Mesendoderm (in vitro differentiated cells): ENCODE measurements at places on chromosomes 2 and 18.
A peak's percentile ranks its signal among the peaks of the same experiment; 100 is the strongest.

DNA sequence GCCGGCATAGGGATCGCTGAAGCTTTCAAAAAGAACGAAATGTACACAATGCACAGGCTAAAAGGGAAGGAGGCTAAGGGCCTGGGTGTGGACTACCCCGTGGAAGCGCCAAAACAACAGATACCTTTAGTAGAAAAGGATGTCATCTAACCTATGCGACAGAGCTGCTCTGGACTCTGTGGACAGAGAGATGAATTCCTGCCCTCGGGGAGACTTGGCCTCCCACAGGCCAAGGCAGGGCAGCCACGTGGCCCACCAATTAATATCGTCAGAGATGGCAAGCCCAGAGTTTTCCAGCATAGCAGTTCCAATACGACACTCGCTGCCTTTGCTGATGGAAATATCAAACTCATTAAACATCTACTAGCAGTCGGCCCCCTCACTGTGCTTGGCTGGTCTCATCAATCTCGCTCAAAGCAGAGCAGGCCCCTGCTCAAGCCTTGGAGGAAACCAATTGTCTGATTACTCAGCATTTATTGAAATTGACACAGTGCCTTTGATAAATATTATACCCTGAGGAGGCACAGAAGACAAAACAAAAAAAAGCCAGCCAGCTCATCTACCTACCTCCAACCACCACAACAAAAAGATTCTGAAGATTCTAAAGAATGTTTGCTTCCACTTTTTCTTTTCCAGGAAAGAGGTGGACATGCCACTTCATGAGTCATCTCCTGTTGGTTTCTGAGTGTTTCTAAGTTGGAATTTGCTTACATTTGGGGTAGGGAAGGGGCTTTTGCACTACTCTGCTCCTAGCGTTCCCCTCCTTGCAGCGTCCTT is 79.0 kb upstream of the ACAA2 start:
- no peak overlapping the region for H3K4me3 ChIP-seq
- H3K27ac ChIP-seq, result no peak overlapping the region
- DNase-seq, result peak; percentile 64
- H3K36me3 ChIP-seq, result no peaks in the 10 kb centered on the region
- no peaks in the 10 kb centered on the region for H3K27me3 ChIP-seq

GRCh38 chr2:151103551-151103950 is 158.1 kb downstream of the RBM43 start:
- no peaks in the 10 kb centered on the region for H3K27me3 ChIP-seq
- no peaks in the 10 kb centered on the region for H3K4me1 ChIP-seq
- H3K27ac ChIP-seq, result no peak overlapping the region
- DNase-seq, result no peak

GRCh38 chr2:180747728-180748127 is 232.7 kb upstream of the UBE2E3 start:
- H3K4me1 ChIP-seq, result no peaks in the 10 kb centered on the region
- H3K36me3 ChIP-seq, result no peaks in the 10 kb centered on the region
- no peak overlapping the region for H3K27ac ChIP-seq
- H3K27me3 ChIP-seq, result no peaks in the 10 kb centered on the region
- H3K4me3 ChIP-seq, result no peak overlapping the region

DNA sequence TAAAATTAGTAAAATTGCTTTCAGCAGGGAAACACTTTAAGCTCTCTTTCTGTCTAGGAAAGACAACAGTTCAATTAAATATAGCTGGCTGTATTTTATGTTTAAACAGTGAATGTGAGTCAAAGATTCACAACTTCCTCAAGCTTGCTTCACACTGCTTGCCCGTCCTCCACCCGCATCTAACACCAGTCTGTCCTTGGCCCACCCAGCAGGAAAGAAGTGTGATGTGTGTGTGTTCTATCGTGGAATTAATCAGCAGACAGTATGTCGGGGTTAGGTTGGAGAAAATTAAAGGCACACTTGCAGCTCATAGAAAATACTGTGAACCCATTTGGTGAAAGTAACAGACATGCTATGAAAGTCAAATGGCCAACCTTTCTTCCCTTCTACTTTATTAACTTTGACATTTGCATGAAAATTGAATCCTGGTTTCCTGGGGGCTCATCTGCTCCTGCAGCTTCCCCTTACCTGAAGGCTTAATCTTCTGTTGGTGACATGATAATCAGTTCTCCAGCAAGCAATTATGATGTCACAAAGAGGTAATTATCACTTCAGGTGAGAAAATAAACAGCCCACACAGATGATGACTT is 182.0 kb downstream of the UXS1 start:
- peaks cover 7% of the 10 kb centered on the region for H3K4me1 ChIP-seq
- no peak overlapping the region for H3K27ac ChIP-seq
- no peak overlapping the region for H3K4me3 ChIP-seq
- H3K27me3 ChIP-seq, result no peaks in the 10 kb centered on the region

- H3K27ac ChIP-seq, result no peak overlapping the region
- no peak for DNase-seq
- H3K4me3 ChIP-seq, result no peak overlapping the region
Measured at GRCh38 chr18:3924455-3924854, 474.5 kb downstream of the TGIF1 start.

- H3K27me3 ChIP-seq, result peaks cover 4% of the 10 kb centered on the region
- H3K27ac ChIP-seq, result peak within 1 kb of the TSS; percentile 91
- DNase-seq, result peak; percentile 98
- peak within 1 kb of the TSS; percentile 52 for H3K4me3 ChIP-seq
- H3K4me1 ChIP-seq, result peaks cover 4% of the 10 kb centered on the region
- no peaks in the 10 kb centered on the region for H3K36me3 ChIP-seq
Measured at GRCh38 chr2:167292430-167293171, 404.3 kb downstream of the XIRP2 start.

GRCh38 chr2:26203906-26204305 is 31.0 kb downstream of the GAREM2 start:
- H3K27ac ChIP-seq, result peak overlapping the region; percentile 18
- peaks cover 4% of the 10 kb centered on the region for H3K4me1 ChIP-seq
- no peaks in the 10 kb centered on the region for H3K27me3 ChIP-seq
- peaks cover 9% of the 10 kb centered on the region for H3K36me3 ChIP-seq
- DNase-seq, result no peak
- no peak overlapping the region for H3K4me3 ChIP-seq

DNA sequence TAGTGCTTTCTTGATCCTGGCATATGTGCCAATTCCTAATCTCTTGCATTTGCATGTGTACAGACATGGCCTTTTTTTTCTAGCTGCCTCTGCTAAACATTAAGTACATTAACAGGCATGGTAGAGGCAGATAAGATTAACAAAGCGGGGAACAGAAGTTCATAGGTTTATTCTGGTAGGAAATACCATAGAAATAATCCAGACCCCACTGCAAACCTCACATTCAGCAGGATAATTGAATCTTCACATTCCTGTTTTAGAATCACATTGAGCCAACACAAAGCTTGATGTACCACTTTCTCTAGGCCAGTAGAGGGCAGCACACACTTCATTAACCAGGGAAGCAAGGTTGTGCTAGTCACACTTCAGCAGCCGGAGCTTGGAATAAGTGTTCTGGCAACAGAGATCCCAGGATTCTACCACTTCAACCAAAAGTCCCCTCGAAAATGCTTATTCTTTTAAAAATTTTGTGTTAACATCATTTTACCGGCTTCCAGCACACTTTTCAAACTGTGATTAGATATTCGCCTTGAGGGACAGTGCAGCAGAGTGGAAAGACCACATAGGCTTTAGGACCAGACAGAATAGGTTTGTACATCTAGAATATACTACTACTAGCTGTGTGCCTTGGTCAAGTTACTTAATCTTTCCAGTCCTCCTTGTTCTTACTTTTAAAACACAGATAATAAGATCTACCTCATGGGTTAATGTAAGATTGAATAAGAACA is 420.2 kb upstream of the CHST9 start:
- H3K27ac ChIP-seq, result no peak overlapping the region
- no peaks in the 10 kb centered on the region for H3K27me3 ChIP-seq
- H3K4me3 ChIP-seq, result no peak overlapping the region
- peak; percentile 92 for DNase-seq

- H3K4me3 ChIP-seq, result no peak overlapping the region
- peak; percentile 28 for DNase-seq
- no peaks in the 10 kb centered on the region for H3K27me3 ChIP-seq
- no peaks in the 10 kb centered on the region for H3K36me3 ChIP-seq
- no peak overlapping the region for H3K27ac ChIP-seq
Measured at GRCh38 chr2:16079637-16080036, 139.3 kb downstream of the MYCN start.

GRCh38 chr2:184326066-184326465 is 272.3 kb upstream of the ZNF804A start:
- no peak overlapping the region for H3K27ac ChIP-seq
- no peaks in the 10 kb centered on the region for H3K36me3 ChIP-seq
- DNase-seq, result no peak
- no peaks in the 10 kb centered on the region for H3K4me1 ChIP-seq

GRCh38 chr2:86372641-86373502 is 35.4 kb upstream of the REEP1 start:
- H3K4me1 ChIP-seq, result no peaks in the 10 kb centered on the region
- DNase-seq, result peak; percentile 75
- H3K27ac ChIP-seq, result no peak overlapping the region
- no peak overlapping the region for H3K4me3 ChIP-seq

GRCh38 chr2:137797641-137798040 is 166.6 kb upstream of the HNMT start:
- no peaks in the 10 kb centered on the region for H3K4me1 ChIP-seq
- H3K27me3 ChIP-seq, result no peaks in the 10 kb centered on the region
- H3K27ac ChIP-seq, result no peak overlapping the region

GRCh38 chr2:72913486-72914205 is 3.7 kb upstream of the EMX1 start:
- peaks cover 27% of the 10 kb centered on the region for H3K27me3 ChIP-seq
- peak; percentile 72 for DNase-seq
- peaks cover 12% of the 10 kb centered on the region for H3K4me1 ChIP-seq
- H3K4me3 ChIP-seq, result no peak overlapping the region
- H3K27ac ChIP-seq, result no peak overlapping the region

DNA sequence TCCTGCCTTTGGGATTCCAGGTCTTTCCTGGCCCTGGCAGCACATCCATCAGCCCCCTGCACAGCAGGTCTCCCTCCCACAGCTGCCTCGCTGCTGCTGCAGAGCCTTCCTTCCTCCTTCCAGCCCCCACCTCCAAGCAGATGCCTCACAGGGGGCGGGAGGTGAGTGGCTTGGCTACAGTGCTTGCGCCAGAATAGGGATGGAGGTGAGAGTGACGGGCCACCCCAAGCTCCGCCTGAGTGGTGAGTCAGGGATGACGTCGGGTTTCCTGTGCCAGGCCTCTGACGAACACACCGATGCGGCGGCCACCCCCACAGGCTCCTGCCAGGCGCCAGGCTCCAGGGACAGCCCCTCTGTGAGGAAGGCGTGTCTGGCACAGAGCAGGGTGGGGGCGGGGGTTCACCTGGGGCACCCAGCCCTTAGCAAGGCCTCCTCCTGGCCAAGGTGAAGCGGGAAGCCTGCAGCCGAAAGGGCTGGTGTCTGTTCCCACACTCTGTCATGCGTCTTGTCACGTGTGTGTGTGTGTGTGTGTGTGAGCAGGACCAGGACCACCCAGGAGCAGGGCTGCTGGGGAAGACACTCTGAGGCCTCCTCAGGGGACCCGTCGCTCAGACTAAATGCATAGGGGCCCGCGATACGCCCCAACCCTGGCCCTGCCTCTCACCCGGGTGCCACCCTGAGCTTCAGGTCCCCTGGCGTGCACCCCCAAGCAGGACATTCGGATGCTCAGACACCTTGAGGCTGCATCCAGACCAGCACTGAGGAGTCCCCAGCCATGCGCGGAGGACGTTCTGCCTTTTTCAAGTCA is 3.4 kb upstream of the DUSP2 start:
- no peak overlapping the region for H3K4me3 ChIP-seq
- no peak overlapping the region for H3K27ac ChIP-seq
- H3K4me1 ChIP-seq, result peaks cover 5% of the 10 kb centered on the region
- no peaks in the 10 kb centered on the region for H3K36me3 ChIP-seq

DNA sequence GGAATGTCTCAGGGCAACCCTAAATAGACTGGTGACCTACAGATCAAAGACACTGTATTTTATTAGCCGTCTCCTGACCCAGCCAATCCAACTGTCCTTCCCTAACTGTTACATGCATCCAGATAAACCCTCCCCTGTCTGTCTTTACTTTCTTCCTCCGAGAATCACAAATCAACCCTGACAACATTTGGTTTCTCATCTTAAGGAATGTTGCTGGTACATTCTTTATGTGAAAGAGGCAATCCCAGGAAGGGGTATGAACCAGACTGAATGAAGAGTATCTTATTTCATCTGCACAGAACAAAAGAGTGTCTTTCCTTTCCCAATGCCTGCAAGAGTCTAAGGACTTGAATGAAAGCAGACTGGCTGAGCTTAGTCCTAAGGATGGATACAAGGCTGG is 113.9 kb upstream of the LTBP1 start:
- no peak overlapping the region for H3K27ac ChIP-seq
- no peaks in the 10 kb centered on the region for H3K36me3 ChIP-seq
- no peaks in the 10 kb centered on the region for H3K27me3 ChIP-seq
- H3K4me1 ChIP-seq, result no peaks in the 10 kb centered on the region
- peak; percentile 20 for DNase-seq
- no peak overlapping the region for H3K4me3 ChIP-seq

DNA sequence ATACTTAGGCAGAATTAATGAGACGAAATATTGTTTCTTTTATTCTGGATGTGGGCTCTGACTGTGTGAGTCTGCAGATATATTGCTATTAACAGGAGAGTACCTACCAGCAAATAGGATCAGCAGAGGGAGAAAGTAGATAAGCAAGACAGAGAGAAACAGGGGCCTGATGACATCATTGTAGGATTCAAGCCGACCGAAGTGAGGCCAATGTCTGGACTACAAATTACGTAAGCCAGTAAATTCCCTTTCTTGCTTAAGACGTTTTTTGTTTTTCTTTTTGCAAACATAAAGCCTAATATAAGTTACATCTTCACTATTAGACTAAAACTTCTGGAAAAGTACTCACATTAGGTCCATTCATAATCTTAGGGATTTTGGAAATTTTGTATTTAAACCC is 21.4 kb upstream of the PTPRM start:
- H3K4me1 ChIP-seq, result no peaks in the 10 kb centered on the region
- no peak overlapping the region for H3K27ac ChIP-seq
- H3K27me3 ChIP-seq, result no peaks in the 10 kb centered on the region
- DNase-seq, result no peak

GRCh38 chr18:62324181-62324828 is 805 bp upstream of the TNFRSF11A start:
- no peaks in the 10 kb centered on the region for H3K36me3 ChIP-seq
- no peak overlapping the region for H3K27ac ChIP-seq
- no peak overlapping the region for H3K4me3 ChIP-seq
- DNase-seq, result peak; percentile 32

GRCh38 chr2:134836986-134837385 is 1.4 kb upstream of the ACMSD start:
- H3K27me3 ChIP-seq, result no peaks in the 10 kb centered on the region
- H3K36me3 ChIP-seq, result no peaks in the 10 kb centered on the region
- H3K4me1 ChIP-seq, result no peaks in the 10 kb centered on the region
- H3K4me3 ChIP-seq, result no peak overlapping the region
- no peak overlapping the region for H3K27ac ChIP-seq

DNA sequence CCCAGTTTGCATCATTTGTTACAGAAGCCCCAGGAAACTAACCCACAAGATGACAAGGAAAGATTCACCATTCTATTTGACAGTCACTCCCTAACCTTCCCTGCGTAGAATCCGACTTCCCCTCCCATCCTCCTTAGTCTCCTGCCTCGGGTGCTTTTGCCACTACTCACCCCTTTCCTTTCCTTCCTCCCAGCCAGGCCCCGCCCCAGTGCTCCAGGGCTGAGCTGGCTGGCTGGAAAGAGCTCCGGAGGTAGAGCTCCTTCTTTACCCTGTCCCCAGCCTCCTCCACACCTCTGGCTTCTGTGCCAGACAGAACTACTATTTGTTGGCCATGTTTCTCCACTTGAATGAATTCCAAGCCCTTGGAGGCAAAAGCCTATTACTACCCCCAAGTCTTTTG is 317.6 kb upstream of the NCKAP5 start:
- H3K36me3 ChIP-seq, result no peaks in the 10 kb centered on the region
- peak; percentile 48 for DNase-seq
- H3K27ac ChIP-seq, result no peak overlapping the region
- H3K4me1 ChIP-seq, result no peaks in the 10 kb centered on the region

GRCh38 chr2:223052548-223053483 is 826 bp downstream of the KCNE4 start:
- H3K4me3 ChIP-seq, result no peak overlapping the region
- no peak overlapping the region for H3K27ac ChIP-seq
- no peaks in the 10 kb centered on the region for H3K4me1 ChIP-seq
- H3K36me3 ChIP-seq, result no peaks in the 10 kb centered on the region
